ENCODE measurements at places on chromosomes 4 and X. TPM values are rescaled to one million over a fixed set of nuclear protein-coding genes. Genes with fewer than 3 reads are reported as not detected.

GRCh38 chr4:117479673-117480072 is 394.3 kb upstream of the TRAM1L1 start:
- no peaks in the 10 kb centered on the region for H3K36me3 ChIP-seq
- H3K27me3 ChIP-seq: no peaks in the 10 kb centered on the region
- H3K4me1 ChIP-seq: no peaks in the 10 kb centered on the region
- DNase-seq: no peak
- no peak overlapping the region for H3K27ac ChIP-seq
- no peak overlapping the region for H3K4me3 ChIP-seq

DNA sequence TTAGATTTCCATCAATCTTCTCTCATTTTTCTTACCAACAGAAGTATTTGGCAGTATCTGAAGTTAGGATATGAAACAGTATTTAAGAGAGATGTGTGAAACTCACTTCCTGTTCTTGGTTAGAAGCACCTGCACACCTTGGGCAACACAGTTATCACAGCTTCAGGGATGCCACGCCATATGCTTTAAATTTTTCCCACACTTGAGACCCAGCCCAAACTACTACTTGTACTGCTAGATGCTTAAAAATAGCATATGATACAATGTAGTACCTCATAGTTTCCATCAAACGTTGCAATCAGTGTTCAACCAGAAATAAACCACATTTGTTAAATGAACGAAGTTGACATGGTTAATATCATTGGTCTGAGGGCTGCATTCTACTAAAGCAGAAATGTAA is 725.1 kb upstream of the FRG1 start:
- no peaks in the 10 kb centered on the region for H3K27me3 ChIP-seq
- no peak overlapping the region for H3K27ac ChIP-seq
- no peak overlapping the region for H3K4me3 ChIP-seq
- no peak for DNase-seq

GRCh38 chrX:3690140-3690539 is 23.3 kb downstream of the PRKX start:
- DNase-seq: no peak
- H3K27ac ChIP-seq: no peak overlapping the region
- H3K4me1 ChIP-seq: peaks cover 2% of the 10 kb centered on the region
- H3K27me3 ChIP-seq: no peaks in the 10 kb centered on the region
- peaks cover 23% of the 10 kb centered on the region for H3K36me3 ChIP-seq

UNC5C gene
- not detected for total RNA-seq

RAB41 gene
- not detected for total RNA-seq

All from H9 (cell line).